ENCODE measurements at places on chromosomes 12 and 14. TPM values are rescaled to one million over a fixed set of nuclear protein-coding genes. Genes with fewer than 3 reads are reported as not detected.

Gene NANOG
- 0.06 TPM for total RNA-seq

Gene CCDC92
- 19.4 TPM for total RNA-seq

Gene UNG
- 47.3 TPM for total RNA-seq

Gene CDC42BPB
- 130 TPM for total RNA-seq

Gene WDHD1
- total RNA-seq = 6.4 TPM

Gene BCL11B
- 2.9 TPM for total RNA-seq

Gene GPRC5D
- total RNA-seq = not detected

Gene B3GNT4
- total RNA-seq = 1.1 TPM

Gene MMP19
- 1.5 TPM for total RNA-seq

Gene RHEBL1
- 1.3 TPM for total RNA-seq

Gene OVCH1
- total RNA-seq = 0.41 TPM

Gene TMEM63C
- 0.35 TPM for total RNA-seq

Gene PTGDR
- total RNA-seq = 1.5 TPM

Gene PMEL
- 3.2 TPM for total RNA-seq

Gene RPGRIP1
- 1.1 TPM for total RNA-seq

Gene RNASE2
- total RNA-seq = 8.5 TPM

Gene SIX1
- 18.0 TPM for total RNA-seq

Gene SPTSSA
- 13.4 TPM for total RNA-seq

Gene PAX9
- total RNA-seq = 0.53 TPM

Gene TMEM106C
- 111 TPM for total RNA-seq

Gene CCDC38
- total RNA-seq = not detected

Gene TPH2
- total RNA-seq = not detected

Gene RERG
- 40.5 TPM for total RNA-seq

Gene KERA
- 2.7 TPM for total RNA-seq

Gene HDAC7
- 78.6 TPM for total RNA-seq

Gene TAS2R8
- 0.18 TPM for total RNA-seq

Gene EEF1AKMT3
- total RNA-seq = 11.1 TPM

Gene SOX5
- total RNA-seq = 25.2 TPM

Gene SPIC
- 0.18 TPM for total RNA-seq

Gene SLC2A13
- 27.9 TPM for total RNA-seq

Gene SPSB2
- total RNA-seq = 11.3 TPM

Gene KCNMB4
- 8.9 TPM for total RNA-seq

Gene GPR162
- total RNA-seq = 13.5 TPM

Gene TSPAN19
- total RNA-seq = 0.41 TPM

Gene TEX52
- total RNA-seq = not detected

Gene PARPBP
- total RNA-seq = 11.2 TPM

Gene MYO1H
- total RNA-seq = 0.53 TPM

Gene FGF6
- total RNA-seq = 1.3 TPM

Gene LTB4R
- total RNA-seq = 6.7 TPM

Gene SALL2
- total RNA-seq = 19.8 TPM

Gene YLPM1
- 70.0 TPM for total RNA-seq

Gene GSKIP
- total RNA-seq = 18.2 TPM

Gene SLC8A3
- 2.7 TPM for total RNA-seq

Gene DNAI7
- total RNA-seq = 3.9 TPM

Gene RDH12
- 0.18 TPM for total RNA-seq
